ENCODE measurements at places on chromosomes 12 and 14. TPM values are rescaled to one million over a fixed set of nuclear protein-coding genes. Genes with fewer than 3 reads are reported as not detected.
A peak's percentile ranks its signal among the peaks of the same experiment; 100 is the strongest.

GRCh38 chr14:67532998-67533753 is at the start of gene PLEKHH1:
Gene PLEKHH1 (plus strand): TSS chr14:67533290. CDS start chr14:67541868, 8,578 bp downstream.
- peak; percentile 90 for DNase-seq
- peak within 1 kb of the TSS; percentile 77 for H3K4me3 ChIP-seq
- H3K27me3 ChIP-seq = no peaks in the 10 kb centered on the region
- no peaks in the 10 kb centered on the region for H3K4me1 ChIP-seq

- H3K36me3 ChIP-seq = no peaks in the 10 kb centered on the region
- DNase-seq = no peak
- H3K4me3 ChIP-seq = no peak overlapping the region
Measured at GRCh38 chr12:42090899-42091298, 53.8 kb downstream of the GXYLT1 start.

GRCh38 chr14:69501423-69501838 is 16.9 kb downstream of the PLEKHD1 start:
- DNase-seq = peak; percentile 50
- no peaks in the 10 kb centered on the region for H3K36me3 ChIP-seq
- H3K27me3 ChIP-seq = no peaks in the 10 kb centered on the region
- H3K4me3 ChIP-seq = no peak overlapping the region

DNA sequence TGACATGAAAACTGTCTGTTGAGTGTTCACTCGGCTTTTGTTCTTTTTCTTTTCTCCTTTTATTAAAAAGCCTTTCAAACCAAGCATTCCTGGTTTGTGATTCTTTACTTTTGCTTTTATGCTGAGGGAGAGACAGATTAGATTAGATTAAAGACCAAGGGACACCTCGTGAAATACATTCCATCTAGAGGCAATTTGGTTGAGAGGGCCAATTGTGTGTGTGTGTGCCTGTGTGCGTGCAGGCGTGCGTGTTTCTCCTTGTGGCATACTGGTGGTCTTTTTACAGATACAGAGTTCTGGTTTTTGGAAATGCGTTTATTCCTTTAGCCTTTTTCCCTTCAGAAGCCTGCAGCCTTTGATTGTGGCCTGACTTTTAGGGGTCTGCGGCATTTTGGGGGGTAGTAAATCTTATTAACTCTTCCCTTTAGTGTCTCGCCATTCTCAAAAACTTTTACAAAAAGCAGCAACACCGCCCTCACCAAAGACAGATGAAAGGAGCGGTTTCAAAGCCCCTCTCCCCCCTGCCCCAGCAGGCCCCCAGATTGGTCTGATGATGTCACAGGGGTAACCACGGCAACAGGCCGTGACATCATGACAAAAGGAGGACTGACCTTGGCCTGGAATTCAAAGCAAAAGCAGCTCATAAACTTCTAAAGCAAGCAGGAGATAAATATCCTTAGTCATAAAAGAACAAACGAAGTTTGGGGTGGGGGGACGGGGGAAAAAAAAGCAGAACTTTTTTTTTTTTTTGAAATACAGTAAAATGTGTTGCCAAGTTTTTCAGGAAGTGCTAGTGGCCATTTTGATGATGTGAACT is 84.1 kb upstream of the TBX3 start:
- H3K4me3 ChIP-seq = no peak overlapping the region
- peaks cover 31% of the 10 kb centered on the region for H3K4me1 ChIP-seq
- DNase-seq = peak; percentile 68
- no peaks in the 10 kb centered on the region for H3K27me3 ChIP-seq
- peak overlapping the region; percentile 82 for H3K27ac ChIP-seq

DNA sequence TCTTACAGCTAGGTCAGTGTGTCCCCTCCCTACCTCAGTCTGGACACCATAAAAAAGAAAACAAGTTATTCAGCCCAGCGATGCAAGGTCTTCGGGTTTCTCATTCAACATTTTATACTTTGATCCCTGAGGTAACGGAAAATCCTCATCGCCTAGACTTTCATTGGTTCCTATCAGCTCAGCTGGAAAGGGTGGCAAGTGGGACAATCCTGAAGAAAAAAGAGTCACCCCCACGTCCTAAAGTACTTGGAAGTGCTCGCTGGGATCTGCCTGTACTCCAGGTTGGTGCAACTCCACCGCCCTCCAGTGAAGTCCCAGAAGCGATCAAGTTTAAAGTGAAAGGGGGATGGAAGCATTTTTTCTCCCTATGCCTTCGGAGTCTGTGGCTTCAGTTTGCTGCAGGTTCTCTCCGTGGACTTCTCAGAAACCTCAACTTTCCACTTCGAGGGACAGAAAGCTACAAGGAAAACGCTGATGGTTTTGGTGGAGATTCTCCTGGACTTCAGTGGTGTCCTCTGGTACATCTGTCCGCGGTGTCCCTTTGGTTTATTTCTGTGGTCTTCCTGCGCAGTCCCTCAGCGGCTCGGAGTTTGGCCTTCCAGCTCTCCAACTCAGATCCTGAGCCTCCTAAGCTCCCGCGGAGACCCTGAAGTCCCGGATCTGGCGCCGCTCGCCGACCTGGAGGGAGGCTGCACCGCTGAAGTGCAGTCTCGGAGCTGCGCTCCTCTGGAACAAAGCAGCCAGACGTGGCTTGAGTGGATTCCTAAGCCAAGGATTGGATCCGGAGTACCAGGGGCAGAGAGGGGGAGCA is 1.8 kb upstream of the LRFN5 start:
- H3K4me1 ChIP-seq = peaks cover 5% of the 10 kb centered on the region
- no peaks in the 10 kb centered on the region for H3K36me3 ChIP-seq
- peaks cover 29% of the 10 kb centered on the region for H3K27me3 ChIP-seq
- H3K27ac ChIP-seq = peak overlapping the region; percentile 89
- peak overlapping the region; percentile 93 for H3K4me3 ChIP-seq
- DNase-seq = peak; percentile 87

DNA sequence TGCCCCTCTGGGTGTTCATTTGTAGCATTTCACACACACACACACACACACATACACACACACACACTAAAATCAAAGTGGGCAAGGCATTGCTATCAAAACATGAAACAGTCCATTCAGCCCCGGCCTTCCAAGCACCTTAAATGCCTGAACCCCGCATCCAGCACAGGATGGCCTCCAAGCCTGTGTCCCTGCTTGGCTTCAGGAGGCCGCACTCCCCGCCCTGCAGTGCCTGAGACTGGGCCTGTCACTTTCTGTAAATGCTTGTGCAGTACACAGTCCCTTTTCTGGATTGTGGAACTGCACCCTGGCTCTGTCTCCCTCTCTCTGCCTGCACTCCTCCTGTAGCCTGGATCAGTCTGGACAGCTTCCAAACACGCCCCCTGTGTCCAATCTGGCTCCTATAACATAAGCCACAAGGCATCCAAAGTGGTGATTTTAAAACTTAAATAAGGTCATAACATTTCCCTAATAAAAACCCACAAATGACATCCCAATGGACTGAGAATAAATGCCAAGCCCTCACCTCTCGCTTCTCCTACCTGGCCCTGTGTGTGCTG is 972.2 kb upstream of the TMEM132C start:
- no peak overlapping the region for H3K27ac ChIP-seq
- no peak overlapping the region for H3K4me3 ChIP-seq

DNA sequence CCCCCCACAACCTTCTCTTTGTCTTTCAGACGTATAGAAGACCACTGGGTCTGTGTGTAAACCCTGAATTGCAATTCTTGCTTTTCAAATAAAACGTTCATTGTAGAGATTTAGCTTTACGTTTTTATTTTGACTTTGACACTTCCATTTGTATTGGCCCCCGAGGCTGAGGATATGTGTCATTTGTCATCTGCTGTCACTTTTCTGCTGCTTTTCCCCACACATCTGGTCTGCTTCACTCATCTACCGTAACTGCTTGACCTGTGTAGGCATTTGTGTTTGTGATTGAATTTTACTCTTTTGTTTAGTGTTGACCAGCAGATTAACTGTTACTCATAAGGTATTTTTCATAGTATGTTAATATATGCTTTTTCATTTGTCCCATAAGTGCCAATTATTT is 157.2 kb upstream of the SYT10 start:
- no peak for DNase-seq
- no peaks in the 10 kb centered on the region for H3K4me1 ChIP-seq
- no peaks in the 10 kb centered on the region for H3K27me3 ChIP-seq
- no peak overlapping the region for H3K4me3 ChIP-seq
- no peak overlapping the region for H3K27ac ChIP-seq

- no peak overlapping the region for H3K27ac ChIP-seq
- no peak overlapping the region for H3K4me3 ChIP-seq
- H3K4me1 ChIP-seq = no peaks in the 10 kb centered on the region
- no peaks in the 10 kb centered on the region for H3K27me3 ChIP-seq
- no peak for DNase-seq
Measured at GRCh38 chr12:41983856-41984255, 160.8 kb downstream of the GXYLT1 start.

GRCh38 chr12:8156416-8156815 is 399 bp upstream of the ZNF705A start:
- H3K27me3 ChIP-seq = no peaks in the 10 kb centered on the region
- H3K4me3 ChIP-seq = no peak overlapping the region
- no peaks in the 10 kb centered on the region for H3K4me1 ChIP-seq
- no peak for DNase-seq

GRCh38 chr12:54147186-54147585 is 41.6 kb downstream of the SMUG1 start:
- no peak overlapping the region for H3K27ac ChIP-seq
- peaks cover 9% of the 10 kb centered on the region for H3K4me1 ChIP-seq
- H3K4me3 ChIP-seq = no peak overlapping the region
- no peak for DNase-seq
- no peaks in the 10 kb centered on the region for H3K27me3 ChIP-seq
- H3K36me3 ChIP-seq = no peaks in the 10 kb centered on the region

GRCh38 chr12:30898846-30899245 is 27.7 kb upstream of the TSPAN11 start:
- no peak overlapping the region for H3K4me3 ChIP-seq
- H3K27ac ChIP-seq = no peak overlapping the region
- no peaks in the 10 kb centered on the region for H3K36me3 ChIP-seq
- H3K4me1 ChIP-seq = peaks cover 4% of the 10 kb centered on the region
- DNase-seq = no peak
- no peaks in the 10 kb centered on the region for H3K27me3 ChIP-seq

GRCh38 chr12:16166563-16167470 is 110.7 kb downstream of the SLC15A5 start:
- H3K36me3 ChIP-seq = no peaks in the 10 kb centered on the region
- DNase-seq = no peak
- H3K27me3 ChIP-seq = no peaks in the 10 kb centered on the region
- H3K4me3 ChIP-seq = no peak overlapping the region
- no peak overlapping the region for H3K27ac ChIP-seq
- no peaks in the 10 kb centered on the region for H3K4me1 ChIP-seq

GRCh38 chr12:795305-795704 is 42.9 kb downstream of the WNK1 start:
- peaks cover 8% of the 10 kb centered on the region for H3K4me1 ChIP-seq
- H3K36me3 ChIP-seq = no peaks in the 10 kb centered on the region
- H3K27ac ChIP-seq = no peak overlapping the region
- H3K27me3 ChIP-seq = no peaks in the 10 kb centered on the region
- DNase-seq = no peak

DNA sequence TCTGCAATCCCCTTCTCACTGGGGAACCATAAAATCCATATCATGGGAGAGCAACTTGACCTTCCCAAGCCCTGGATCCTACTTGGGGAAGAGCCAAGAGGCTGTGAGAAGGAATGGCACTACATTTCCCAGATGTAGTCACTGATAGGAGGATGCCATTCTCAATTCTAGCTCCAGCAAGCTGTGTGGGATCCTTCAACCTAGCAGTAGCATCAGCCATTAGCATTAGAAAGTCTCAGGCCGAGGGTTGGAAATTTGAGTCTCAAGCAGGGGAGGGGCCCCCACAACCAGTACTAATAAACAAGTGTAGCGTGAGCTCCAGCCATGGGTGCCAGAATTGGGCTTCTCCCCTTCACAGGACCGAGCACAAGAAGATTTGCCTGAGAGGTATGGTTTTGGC is 84.3 kb upstream of the NELL2 start:
- no peak overlapping the region for H3K27ac ChIP-seq
- no peaks in the 10 kb centered on the region for H3K36me3 ChIP-seq
- DNase-seq = no peak
- H3K27me3 ChIP-seq = no peaks in the 10 kb centered on the region
- H3K4me3 ChIP-seq = no peak overlapping the region

GRCh38 chr12:29738365-29738764 is 45.4 kb downstream of the TMTC1 start:
- H3K36me3 ChIP-seq = no peaks in the 10 kb centered on the region
- no peak for DNase-seq
- H3K27ac ChIP-seq = no peak overlapping the region
- no peak overlapping the region for H3K4me3 ChIP-seq
- H3K4me1 ChIP-seq = no peaks in the 10 kb centered on the region

DNA sequence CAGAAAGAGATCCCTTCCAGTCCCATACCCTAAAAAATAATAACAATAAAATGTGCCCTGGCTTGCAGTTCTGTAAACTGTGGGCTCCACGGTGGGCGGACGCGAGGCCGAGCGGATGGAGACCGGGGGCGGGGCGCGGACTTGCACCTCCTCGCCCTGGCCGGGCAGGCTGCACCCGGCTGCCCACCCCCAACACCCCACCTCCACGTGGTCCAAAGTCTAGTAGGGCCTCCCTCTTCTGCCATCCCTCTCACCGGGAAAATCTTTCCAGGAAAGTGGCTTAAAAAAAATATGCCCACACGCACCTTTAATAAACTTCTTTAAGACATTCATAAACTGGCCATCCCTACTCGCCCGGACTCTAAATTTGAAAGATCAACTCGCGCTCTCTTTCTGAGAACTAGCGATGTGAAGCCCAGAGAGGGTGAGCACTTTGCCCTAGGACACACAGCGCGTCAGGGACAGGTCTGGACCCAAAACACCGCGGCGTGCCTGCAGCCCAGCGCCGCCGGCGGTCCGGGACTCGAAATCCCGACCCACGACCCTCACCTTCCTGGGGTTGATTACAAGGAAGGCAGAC is 1.9 kb upstream of the BCL11B start:
- H3K4me1 ChIP-seq = peaks cover 15% of the 10 kb centered on the region
- peak; percentile 70 for DNase-seq
- no peaks in the 10 kb centered on the region for H3K36me3 ChIP-seq
- H3K27me3 ChIP-seq = peaks cover 32% of the 10 kb centered on the region
- peak overlapping the region; percentile 75 for H3K27ac ChIP-seq
- peak overlapping the region; percentile 62 for H3K4me3 ChIP-seq

GRCh38 chr12:11941606-11942337 is 129.0 kb upstream of the BCL2L14 start:
- H3K36me3 ChIP-seq = no peaks in the 10 kb centered on the region
- DNase-seq = no peak
- no peak overlapping the region for H3K4me3 ChIP-seq
- H3K27me3 ChIP-seq = no peaks in the 10 kb centered on the region
- no peaks in the 10 kb centered on the region for H3K4me1 ChIP-seq

GRCh38 chr14:92475451-92476187 is 38.0 kb upstream of the RIN3 start:
- DNase-seq = no peak
- H3K36me3 ChIP-seq = no peaks in the 10 kb centered on the region
- H3K27ac ChIP-seq = no peak overlapping the region
- no peaks in the 10 kb centered on the region for H3K27me3 ChIP-seq
- H3K4me1 ChIP-seq = peaks cover 24% of the 10 kb centered on the region

Gene ERG28
- 38.4 TPM for total RNA-seq

Gene CLEC4D
- not detected for total RNA-seq

Gene DLST
- 68.7 TPM for total RNA-seq

Gene RPGRIP1
- not detected for total RNA-seq

Gene SLC25A21
- total RNA-seq = 1.6 TPM

Gene RAP1B
- 264 TPM for total RNA-seq

Gene CLEC2A
- not detected for total RNA-seq

Gene RASAL1
- total RNA-seq = not detected

Gene CCDC196
- total RNA-seq = not detected

Gene SOAT2
- 21.8 TPM for total RNA-seq
